ENCODE measurements at places on chromosomes 13 and 19. TPM values are rescaled to one million over a fixed set of nuclear protein-coding genes. Genes with fewer than 3 reads are reported as not detected.

Gene KCTD12
- 86.0 TPM for polyA plus RNA-seq

Gene VSIG10L
- 0.94 TPM for polyA plus RNA-seq

Gene DAPK3
- polyA plus RNA-seq = 176 TPM

Gene A1BG
- 6.2 TPM for polyA plus RNA-seq

Gene C13orf42
- polyA plus RNA-seq = not detected

Gene ACTN4
- polyA plus RNA-seq = 329 TPM

Gene SBSN
- polyA plus RNA-seq = not detected

Gene C1QTNF9B
- polyA plus RNA-seq = not detected

Gene PRKACA
- 44.2 TPM for polyA plus RNA-seq

Gene P2RY11
- polyA plus RNA-seq = 5.4 TPM

Gene SIGLEC10
- polyA plus RNA-seq = not detected

Gene ZNF529
- polyA plus RNA-seq = 4.1 TPM

Gene CEACAM16
- polyA plus RNA-seq = not detected

Gene ICAM5
- polyA plus RNA-seq = 0.10 TPM

Gene GRIN3B
- 0.43 TPM for polyA plus RNA-seq

Gene ATP7B
- 4.2 TPM for polyA plus RNA-seq

Gene OBI1
- 3.6 TPM for polyA plus RNA-seq

Gene CASP14
- polyA plus RNA-seq = not detected

Gene ADM5
- 3.3 TPM for polyA plus RNA-seq

Gene MEDAG
- polyA plus RNA-seq = 27.2 TPM

Gene RAB8A
- 62.1 TPM for polyA plus RNA-seq

Gene ZNF599
- 7.7 TPM for polyA plus RNA-seq

Gene NBEA
- polyA plus RNA-seq = 3.0 TPM

Gene IQCN
- polyA plus RNA-seq = 1.5 TPM

Gene PTPRS
- 10.1 TPM for polyA plus RNA-seq

Gene C19orf25
- 40.3 TPM for polyA plus RNA-seq

Gene SELENOV
- not detected for polyA plus RNA-seq

Gene ZNF90
- polyA plus RNA-seq = 0.92 TPM

Gene ZNF723
- polyA plus RNA-seq = not detected

Gene STX10
- 91.6 TPM for polyA plus RNA-seq

Gene SLC1A5
- polyA plus RNA-seq = 114 TPM

Gene KLK14
- polyA plus RNA-seq = 0.12 TPM

Gene NECTIN2
- polyA plus RNA-seq = 238 TPM

Gene SMIM44
- not detected for polyA plus RNA-seq

Gene ZNF93
- polyA plus RNA-seq = 8.1 TPM

Gene UTP14C
- polyA plus RNA-seq = 4.1 TPM

Gene FGF22
- 0.07 TPM for polyA plus RNA-seq

Gene FGF21
- not detected for polyA plus RNA-seq

Gene CCL25
- not detected for polyA plus RNA-seq

Gene KRTDAP
- polyA plus RNA-seq = not detected

Gene CBY2
- not detected for polyA plus RNA-seq
